ENCODE measurements at places on chromosomes 1 and 21.

DNA sequence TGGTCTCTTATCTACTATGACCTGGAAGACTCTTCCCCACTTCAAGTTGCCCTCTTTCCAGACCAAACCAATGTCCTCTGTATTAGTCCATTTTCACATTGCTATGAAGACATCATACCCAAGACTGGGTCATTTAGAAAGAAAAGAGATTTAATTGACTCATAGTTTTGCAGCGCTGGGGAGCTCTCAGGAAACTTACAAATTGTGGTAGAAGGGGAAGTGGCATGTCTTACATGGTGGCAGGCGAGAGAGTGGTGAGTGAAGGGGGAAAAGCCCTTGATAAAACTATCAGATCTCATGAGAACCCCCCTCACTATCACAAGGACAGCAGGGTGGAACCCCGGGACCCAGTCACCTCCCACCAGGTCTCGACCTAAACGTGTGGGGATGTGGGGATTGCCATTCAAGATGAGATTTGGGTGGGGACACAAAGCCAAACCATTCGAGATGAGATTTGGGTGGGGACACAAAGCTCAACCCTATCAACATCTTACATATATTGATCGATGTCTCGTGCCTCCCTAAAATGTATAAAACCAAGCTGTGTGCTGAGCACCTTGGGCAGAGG, 14.2 kb upstream of the AGPAT3 start:
- DNase-seq: no peak

DNA sequence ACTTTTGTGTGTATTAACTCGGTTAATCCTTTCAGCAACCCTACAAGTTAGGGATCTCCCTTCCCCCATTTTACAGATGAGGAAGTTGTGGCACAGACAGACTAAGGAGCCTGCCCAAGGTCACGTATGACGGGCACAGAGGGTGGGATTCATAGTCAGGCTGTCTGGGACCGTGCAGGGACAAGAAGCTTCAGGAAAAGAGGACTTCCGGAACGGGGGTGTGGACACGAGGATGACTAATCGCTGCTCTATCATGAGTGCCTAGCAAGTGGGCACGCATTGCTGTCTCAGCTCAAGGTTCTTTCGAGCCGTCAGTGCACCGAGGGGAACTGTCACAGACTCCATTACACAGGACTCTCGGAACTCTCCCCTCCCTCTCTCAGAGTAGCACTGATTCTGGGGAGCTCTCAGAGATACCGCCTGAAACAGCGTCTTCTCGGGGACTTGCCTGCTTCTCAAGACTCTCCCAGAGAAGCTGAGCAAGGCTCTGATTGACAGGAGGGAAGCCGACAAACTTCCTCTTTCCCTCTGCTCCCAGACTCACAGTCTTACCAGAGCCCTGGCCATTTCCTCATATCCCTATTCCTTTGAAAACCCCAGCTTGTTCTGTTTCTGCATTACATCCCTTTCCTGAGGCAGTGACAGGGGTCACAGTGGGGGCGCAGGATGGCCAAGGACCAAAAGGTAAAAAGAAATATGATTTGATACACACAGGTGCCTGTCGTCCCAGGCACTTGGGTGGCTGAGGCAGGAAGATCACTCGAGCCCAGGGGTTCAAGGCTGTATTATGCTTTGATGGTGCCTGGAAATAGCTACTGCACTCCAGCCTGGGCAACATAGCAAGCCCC, 14.4 kb downstream of the FHAD1 start:
- no peak for DNase-seq

DNA sequence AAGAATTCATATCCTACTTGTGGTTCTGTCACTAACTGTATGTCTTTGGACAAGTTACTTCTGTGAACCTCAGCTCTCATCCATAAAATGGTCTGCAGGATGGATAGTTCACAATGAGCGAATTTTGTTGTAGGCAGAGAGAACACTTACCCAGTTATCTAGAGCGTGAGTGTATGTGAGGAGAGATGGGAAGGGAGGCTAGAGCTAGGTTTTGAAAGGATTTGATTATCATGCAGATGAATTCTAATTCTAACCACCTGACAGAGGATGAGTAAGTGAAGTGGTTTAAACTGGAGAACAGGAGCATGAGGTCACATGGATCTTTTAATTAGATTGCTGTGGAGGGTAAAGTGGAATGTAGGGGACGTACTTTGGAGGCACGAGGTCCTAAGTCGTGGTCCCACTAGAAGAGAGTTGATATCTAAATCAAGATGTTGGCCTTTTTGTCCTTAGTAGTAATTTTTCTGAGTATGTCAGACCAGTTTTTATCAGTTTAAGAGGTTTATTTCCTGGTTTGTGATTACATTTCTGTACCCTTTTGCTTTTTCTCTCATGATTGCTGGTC, 5.0 kb downstream of the SUCO start:
- DNase-seq: no peak

GRCh38 chr21:38089763-38090046, 167.1 kb upstream of the KCNJ15 start:
- DNase-seq: no peak

- no peak for DNase-seq
Observed at GRCh38 chr1:21129407-21129806, 47.3 kb downstream of the EIF4G3 start.

GRCh38 chr21:44958471-44959191, 18.8 kb downstream of the SLX9 start:
- no peak for DNase-seq

DNA sequence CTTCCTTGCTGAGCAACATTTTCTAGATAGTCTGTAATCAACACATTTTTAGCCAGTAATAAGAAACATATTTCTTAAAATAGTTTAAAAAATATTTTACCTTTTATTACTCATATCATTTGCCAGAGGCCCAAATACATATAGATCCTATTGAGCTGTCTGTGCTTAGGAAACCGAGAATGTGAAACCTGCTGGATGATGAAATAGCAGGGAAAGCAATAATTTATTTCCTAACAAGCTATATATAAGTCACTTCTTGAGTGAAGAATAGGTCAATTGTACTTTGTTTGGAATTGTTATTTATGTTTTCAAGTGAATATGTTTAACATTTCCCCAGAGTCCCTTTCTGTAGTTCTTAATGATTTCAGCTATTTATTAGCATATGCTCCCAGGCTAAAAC, 339.9 kb upstream of the TMPRSS15 start:
- no peak for DNase-seq

DNA sequence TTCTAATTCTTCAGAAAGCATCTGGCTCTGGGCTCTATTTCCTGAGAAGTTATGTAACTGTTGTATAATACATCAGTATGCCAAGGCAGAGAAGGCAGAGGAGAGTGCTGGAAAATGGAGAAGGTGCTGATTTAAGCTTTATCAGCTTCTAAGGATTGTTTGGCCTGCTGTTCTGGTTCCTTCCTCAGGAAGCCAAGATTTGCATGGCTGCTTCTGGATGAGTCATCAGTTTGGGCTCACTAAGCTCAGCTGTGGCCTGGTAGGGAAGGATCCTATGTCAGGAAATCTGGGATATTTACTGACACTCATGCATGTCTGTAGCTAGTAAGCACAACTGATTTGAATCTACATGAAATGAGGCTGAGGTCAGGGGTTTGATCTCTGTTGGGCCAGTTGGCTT, 73.2 kb upstream of the ADGRL4 start:
- no peak for DNase-seq

Data from cortex of kidney (tissue), 1 donor.